ENCODE measurements at places on chromosomes 6 and 20.

GRCh38 chr6:64083261-64083660, 447.7 kb downstream of the PHF3 start:
- no peak for DNase-seq

- no peak for DNase-seq
Observed at GRCh38 chr6:154479351-154479769, 31.1 kb downstream of the CNKSR3 start.

GRCh38 chr6:92364948-92365541, 1054.3 kb downstream of the EPHA7 start:
- no peak for DNase-seq

DNA sequence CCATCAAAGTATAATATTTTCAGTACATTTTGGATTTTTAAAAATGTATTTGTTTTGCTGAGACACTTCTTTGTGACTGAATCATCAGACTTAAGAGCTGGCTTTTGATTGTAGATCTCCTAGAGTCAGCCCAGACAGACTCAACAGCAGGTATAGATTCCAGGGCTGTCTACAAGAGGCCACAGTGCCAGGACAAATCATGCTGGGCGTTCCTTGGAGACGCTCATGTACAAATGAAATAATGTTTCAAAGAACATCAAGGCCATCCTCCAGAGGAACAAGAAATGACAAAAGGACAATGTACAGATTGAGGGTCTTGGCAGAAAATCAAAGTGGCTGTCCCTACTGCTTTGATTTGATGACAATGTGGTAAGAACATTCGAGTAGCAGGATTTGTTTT, 369.3 kb downstream of the GRIK2 start:
- DNase-seq: no peak

- DNase-seq: no peak
Observed at GRCh38 chr6:40806256-40806864, 219.2 kb upstream of the LRFN2 start.

DNA sequence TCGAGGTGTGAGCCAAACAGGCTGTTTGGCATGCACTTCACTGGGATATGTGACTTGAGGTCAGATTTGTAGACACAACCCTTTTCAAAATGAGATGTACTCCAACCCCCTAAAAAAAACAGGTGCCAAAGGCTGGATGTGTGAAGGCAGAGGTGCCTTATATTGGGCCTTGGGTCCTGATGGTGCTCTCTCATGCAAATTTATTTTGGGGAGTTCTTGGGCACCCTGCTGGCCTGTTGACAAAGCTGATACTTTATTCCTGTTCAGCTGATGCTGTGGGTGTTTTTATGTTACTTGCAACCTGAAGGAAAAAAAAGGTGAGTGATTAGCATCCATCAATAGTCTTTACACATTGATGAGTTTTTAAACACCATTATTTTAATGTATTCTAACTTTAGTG, 121.5 kb downstream of the DNAH8 start:
- DNase-seq: no peak

- DNase-seq: no peak
Observed at GRCh38 chr6:15485936-15486335, 176.9 kb downstream of the DTNBP1 start.

DNA sequence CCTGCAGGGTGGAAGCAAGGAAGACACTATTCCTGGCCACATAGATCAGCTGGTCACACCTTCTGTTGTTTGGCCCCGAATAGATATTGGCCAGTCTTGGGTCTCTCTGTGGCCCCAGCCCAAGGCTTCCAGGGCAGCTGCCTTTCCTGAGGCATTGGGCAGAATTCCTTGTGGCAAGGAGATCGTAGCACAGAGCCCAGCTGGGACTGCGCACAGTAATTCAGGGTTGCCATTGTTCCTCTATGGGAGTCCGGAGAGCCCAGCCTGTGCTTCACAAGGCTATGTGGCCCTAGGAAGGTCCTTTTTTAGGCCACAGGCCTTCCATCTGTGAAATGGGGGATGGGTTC, 6.9 kb downstream of the SGK2 start:
- no peak for DNase-seq

- no peak for DNase-seq
Observed at GRCh38 chr20:23856736-23857135, 22.8 kb downstream of the CST5 start.

- no peak for DNase-seq
Observed at GRCh38 chr20:19213946-19214490, 1.6 kb downstream of the SLC24A3 start.

DNA sequence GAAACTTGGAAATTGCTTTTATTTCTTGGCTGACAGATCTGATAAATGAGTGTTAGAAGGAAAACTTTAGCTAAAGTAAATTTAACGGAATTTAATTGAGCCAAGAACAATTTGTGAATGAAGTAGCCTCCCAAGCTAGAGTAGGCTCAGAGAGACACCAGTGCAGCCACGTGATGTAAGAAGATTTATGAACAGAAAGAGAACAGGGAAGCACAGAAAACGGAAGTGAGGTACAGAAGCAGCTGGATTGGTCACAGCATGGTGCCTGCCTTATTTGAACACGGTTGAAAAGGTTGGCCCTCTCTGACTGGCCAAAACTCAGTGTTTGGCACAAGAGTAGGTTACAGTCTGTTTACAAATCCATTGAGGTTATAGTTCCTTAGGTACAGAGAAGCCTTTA, 29.5 kb upstream of the IFNGR1 start:
- no peak for DNase-seq

DNA sequence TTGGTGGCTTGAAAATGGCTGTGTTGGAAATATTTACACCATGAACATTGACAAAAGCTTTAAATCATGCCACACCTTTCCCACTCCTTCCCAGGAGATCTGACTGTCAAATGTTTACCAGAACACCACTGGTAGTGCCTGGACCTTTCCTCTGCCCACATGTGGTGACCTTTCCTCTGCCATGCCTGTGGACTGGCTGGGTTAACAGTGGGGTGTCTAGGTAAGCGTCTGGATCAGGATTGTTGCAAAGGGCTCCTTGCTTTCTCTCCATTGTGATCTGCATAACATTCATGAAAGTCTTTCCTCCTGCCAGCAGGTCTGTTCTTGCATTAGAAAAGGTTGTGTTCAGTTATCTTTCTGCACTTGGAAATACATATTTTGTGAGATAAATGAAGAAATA, 572.7 kb downstream of the DHX35 start:
- DNase-seq: no peak

DNA sequence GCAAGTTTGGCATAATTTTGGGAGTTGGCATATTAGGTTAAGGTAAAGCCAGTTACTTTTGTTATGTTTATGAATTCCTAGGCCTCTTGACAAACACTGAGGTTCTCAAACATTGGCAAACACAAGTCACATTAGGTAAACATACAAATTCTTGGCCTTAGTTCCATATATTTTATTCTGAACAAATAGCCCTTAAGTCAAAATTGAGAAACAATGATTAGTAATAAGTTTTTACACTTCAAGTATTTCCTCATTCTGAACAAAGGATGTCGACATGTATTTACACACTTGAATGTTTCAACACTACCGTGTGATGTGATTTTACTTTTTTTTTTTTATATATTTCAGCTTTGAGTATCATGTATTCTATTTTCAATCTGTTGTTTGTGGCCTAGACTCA, 3.8 kb upstream of the ECHDC1 start:
- DNase-seq: no peak

- no peak for DNase-seq
Observed at GRCh38 chr6:7106752-7107577, 796 bp upstream of the RREB1 start.

DNA sequence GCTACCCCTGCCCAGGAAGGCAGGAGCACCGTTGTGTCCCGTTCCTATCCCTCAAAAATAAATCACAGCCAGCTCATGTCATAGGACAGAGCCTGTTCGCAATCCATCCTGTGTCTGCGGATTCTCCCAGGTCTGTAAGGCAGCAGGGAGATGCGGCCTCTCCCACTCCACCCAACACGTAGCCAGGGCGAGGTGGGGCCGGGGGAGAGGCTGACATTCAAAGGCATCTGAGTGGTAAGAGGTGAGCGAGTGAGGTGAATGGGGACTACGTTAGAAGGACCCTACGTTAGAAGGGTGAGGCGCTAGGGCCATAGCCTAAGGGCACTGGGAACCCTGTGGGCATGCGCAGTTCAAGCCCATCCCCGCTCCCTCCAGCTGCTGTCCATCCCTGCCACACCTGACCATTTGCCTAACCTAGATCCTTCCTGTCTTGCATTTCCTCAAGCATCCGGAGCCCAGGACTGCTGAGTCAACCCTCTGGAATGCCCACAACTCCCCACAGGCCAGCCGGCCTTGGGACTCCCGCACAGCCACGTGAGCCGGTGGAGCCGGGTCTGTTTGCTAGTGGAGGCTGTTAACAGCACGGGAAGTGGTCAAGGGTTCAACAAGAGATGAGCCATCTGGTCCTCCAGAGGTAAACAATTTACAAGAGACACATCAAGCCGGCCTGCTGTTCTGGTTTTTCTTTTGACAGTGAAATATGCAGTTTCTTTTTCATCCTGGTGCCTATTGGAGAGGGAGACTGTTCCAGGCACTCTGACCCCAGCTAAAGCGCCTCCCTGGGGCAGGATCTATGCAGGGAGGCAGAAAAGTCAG, 45.9 kb downstream of the RIPOR3 start:
- no peak for DNase-seq

DNA sequence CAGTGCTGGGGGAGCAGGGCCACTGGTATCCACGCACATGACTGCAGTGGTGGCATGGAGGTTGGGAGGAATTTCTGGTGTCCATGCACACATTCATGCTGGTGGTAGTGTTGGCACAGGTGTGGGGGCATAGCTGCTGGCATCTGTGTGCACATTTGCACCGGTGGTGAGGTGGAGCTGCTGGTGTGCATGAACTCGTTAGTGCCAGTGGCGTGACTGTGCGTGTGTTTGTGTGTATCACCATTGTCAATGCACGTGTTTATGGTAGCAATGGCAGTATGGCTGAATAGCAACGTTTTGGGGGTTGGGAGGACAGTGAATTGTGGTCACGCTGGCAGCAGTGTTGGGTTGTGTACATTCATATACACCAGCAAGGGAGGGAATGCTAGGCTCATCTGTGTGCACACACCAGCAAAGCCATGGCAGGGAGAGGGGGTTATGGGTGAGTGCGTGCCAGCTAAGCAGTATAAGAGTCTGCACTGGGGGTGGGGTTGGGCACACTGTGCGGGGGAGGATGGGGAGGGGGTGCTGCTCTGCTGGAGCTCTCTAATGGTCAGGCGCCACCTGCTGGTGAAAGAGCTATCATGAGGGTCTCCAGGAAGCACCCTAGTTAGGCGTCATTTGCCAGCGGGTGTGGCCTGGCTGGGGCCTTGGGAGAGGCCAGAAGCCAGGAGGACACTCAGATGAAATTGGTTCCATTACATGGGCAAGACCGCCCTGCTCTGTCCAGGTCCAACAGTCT, 626.1 kb upstream of the ID4 start:
- DNase-seq: peak; percentile 6

- DNase-seq: no peak
Observed at GRCh38 chr6:161836643-161837448, 563.0 kb upstream of the AGPAT4 start.

DNA sequence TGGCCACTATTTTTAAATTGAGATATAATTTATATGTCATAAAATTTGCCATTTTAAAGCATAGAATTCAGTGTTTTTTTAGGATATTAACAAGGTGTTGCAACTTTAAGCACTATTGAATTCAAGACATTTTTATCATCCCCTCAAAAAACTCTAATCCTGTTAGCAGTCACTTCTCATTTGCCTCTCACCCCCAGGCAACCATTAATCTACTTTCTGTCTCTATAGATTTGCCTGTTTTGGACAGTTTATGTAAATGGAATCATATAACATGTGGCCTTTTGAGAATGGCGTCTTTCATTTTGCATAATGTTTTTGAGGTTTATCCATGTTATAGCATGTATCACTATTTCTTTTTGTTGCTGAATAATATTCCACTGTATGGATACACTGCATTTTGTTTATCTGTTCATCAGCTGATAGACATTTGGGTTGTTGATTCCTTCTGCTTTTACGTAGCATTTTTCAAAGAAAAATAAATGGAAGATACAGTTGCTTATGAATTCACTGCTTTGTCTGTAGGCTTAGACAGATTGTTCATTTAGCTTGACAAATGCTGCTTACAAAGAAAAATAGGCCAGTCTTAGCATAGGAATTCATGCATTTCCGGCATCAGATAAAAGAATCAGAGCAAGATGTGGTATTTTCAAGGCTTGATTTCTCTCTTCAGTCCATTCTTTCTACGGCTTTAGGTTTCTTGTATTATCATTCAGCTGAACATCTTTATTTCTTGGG, 52.9 kb downstream of the STK4 start:
- no peak for DNase-seq

- DNase-seq: no peak
Observed at GRCh38 chr6:22774129-22774528, 204.8 kb downstream of the HDGFL1 start.

DNA sequence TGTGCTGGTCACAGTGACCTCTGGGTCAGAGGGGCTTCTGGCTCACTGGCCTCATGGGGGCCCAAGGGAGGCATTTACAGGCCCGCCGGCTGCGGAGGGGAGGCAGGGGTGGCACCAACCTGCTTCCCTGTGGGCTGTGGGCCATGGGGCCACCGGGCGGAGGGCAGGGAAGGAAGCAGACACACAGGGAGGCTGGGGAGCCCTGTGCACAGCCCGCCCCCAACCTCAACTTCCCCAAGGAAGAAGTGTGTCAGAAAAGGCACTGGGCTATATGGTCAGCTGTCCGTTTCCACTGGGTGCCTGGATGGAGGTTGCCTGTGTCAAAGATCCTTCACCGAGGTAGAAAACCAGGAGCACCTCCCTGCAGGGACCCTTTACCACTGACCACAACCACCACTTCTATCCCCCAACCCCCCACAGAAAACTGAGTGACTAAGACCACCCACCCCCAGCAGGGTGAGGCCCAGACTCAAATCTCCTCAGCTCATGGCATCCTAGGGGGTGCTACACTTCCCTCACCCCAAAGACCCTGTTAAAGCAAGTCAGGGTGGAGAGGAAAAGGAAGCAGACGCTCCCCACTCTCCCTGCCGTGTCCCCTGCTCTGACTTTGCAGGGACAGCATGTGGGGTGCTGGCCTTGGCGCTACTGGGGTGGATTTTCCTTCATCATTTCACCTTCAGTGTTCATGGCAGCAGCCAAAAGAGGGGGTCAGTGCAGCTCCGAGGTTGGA, 5.6 kb downstream of the CST3 start:
- DNase-seq: no peak
